ENCODE measurements at places on chromosomes 12 and 14. TPM values are rescaled to one million over a fixed set of nuclear protein-coding genes. Genes with fewer than 3 reads are reported as not detected.

GRCh38 chr12:49476091-49476490, 62.7 kb upstream of the KCNH3 start:
- DNase-seq = no peak

DNA sequence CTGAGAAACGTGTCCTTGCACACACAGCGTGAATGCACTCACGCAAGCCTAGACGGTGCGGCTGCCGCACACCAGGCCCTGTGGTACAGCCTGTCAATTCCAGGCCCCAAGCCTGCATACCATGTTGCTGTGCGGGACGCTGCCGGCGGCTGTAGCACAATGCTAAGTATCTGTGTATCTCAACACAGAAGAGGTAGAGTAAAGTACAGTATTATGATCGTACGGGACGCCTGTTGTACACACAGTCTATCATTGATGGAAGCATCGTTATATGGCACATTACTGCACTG, 45.0 kb downstream of the AMN start:
- DNase-seq = no peak

DNA sequence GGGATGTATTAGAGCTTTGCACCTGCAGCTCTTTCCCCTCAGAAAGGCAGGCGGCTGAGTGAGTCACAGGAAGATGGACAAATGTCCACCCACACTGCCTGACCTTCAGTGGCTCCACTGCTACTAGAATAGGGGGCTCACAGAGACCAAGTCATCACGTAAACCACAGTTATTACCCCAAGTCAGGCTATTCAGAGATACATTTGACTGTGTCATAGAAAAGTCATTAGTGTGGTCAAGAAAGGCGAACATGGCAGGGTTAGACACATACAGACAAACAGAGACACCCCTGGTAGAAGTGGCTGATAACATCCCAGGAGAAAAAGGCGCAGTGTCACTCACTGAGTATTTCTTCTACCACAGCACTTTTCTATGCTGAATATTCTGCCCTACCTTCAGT, 36.0 kb downstream of the GCH1 start:
- DNase-seq = no peak

GRCh38 chr12:85155791-85156190, 119.6 kb downstream of the LRRIQ1 start:
- DNase-seq = no peak

DNA sequence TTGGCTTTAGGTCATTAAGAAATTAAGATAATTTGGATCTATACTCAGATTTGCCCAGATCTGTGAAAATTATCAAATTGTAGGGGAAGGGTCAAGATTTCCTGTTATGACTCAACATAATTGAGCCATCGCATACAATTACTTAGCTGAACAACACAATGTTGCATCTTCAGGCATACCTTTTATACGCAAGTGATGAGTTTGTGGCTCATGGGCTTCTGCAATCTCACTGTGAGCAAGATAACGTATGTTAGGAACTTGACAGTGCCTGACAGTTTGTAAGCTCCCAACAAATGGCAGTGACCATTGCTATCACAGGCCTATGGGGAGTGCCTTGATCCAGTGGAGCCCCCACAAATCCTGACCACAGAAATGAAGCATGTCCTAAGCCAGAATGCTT, 199.7 kb downstream of the BCAT1 start:
- no peak for DNase-seq

GRCh38 chr12:26715232-26715631, 117.8 kb downstream of the ITPR2 start:
- DNase-seq = no peak

DNA sequence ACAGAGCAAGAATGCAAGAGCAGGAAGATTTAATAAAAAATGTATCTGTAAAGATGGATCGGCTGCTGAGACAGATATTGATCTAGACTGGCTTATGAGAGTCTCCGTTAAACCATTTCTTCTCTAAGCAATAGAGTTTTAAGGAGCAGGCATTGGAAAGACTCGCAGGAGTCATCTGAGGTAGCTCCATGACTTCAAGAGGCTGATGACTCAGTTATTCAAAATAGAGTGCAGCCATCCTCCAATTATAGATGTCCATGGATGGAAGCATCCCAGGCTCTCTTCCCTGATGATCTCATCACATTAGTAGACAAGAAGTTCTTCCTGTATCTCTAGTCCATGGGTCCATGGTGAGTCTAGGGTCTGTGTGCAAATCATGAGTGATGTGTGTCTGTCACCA, 638.3 kb upstream of the TMEM132C start:
- DNase-seq = no peak

DNA sequence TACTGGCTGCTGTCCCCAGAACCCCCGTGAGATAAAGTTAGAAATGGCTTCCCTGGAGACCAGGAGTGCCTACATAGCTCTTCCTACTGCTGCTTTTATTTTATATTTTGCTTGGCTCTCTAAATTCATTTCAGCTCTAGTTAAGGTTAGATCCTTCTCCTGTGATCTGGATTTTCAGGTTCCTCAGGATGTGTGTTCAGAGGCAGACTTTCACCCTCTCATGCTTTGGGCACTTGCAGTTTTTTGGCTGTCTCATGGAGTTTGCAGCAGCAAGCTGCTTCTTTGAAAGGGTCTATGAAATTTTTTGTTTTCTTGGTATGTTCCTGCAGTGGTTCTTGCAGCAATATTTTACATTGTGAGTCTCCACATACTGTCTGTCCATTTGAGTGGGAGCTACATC, 93.3 kb downstream of the ATP23 start:
- no peak for DNase-seq

GRCh38 chr14:59081720-59082119, 106.7 kb upstream of the DAAM1 start:
- DNase-seq = no peak

- no peak for DNase-seq
Measured at GRCh38 chr12:86959766-86960458, 703.7 kb upstream of the MGAT4C start.

DNA sequence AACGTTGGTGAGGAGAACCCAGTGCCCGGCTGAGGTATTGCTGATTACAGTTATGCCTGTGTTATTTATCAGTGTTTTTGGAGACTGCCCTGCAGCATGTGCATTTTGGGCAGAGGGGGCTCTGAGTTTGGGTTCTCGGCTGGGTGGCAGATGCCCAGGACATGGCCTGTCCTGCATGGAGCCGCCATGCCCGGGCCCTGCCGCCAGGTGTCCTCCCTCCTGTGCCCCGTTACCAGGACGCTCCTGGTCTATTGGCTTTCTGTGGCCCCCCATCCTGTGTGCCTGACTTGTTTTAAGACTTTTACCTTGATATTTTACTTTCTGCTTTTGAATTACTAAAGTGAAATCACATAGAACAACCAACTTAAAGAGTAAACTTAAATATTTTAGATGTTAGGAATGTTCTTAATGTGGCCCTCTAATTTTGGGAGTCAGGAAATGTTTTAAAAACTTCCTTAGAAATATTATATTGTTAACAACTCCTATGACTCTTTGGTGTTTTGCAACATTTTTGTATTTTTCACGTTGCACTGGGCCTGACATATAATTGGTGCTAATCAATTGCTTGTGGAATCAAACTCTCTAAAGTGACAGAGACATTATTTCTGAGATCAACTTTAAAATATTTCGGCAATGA, 51.8 kb downstream of the PRIMA1 start:
- DNase-seq = no peak

The TAS2R42 gene
- not detected for total RNA-seq

The MANSC4 gene
- total RNA-seq = not detected

The TPPP2 gene
- 1.6 TPM for total RNA-seq

The ASCL1 gene
- total RNA-seq = not detected

The STON2 gene
- 8.1 TPM for total RNA-seq

The STAC3 gene
- 1.00 TPM for total RNA-seq

The RAD9B gene
- 1.6 TPM for total RNA-seq
